Kidney epithelial cell (primary cell): ENCODE measurements at places on chromosomes 6 and 20. TPM values are rescaled to one million over a fixed set of nuclear protein-coding genes. Genes with fewer than 3 reads are reported as not detected.

The SYCP2 gene
- total RNA-seq = 1.0 and 2.3 TPM in 2 replicates

GRCh38 chr20:22411286-22411626, 173.1 kb downstream of the FOXA2 start:
- no peak for DNase-seq

GRCh38 chr6:90656325-90656724, 69.5 kb upstream of the MAP3K7 start:
- no peak for DNase-seq

- DNase-seq = no peak
Observed at GRCh38 chr6:152404936-152405595, 232.1 kb downstream of the SYNE1 start.

- DNase-seq = no peak
Observed at GRCh38 chr6:1215884-1216487, 95.9 kb upstream of the FOXQ1 start.

DNA sequence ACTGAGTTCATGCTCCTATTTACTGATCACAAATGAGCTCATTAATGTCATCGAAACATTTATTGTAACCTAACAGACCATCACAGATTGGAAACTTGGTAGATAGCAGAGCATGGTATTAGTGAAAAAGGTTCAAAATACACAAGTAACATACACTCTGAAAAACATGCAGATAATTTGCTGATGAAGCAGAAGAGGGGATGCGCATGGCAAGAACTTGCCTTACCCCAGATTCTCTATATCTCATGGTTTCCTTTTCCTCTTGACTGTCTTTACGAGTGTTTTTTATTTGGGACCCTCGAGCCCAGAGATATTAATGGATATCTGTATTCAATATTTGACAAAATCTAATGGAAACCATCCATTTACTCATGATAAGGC, 37.6 kb downstream of the QRSL1 start:
- DNase-seq = no peak

- no peak for DNase-seq
Observed at GRCh38 chr6:141874930-141875602, 257.7 kb upstream of the GJE1 start.

DNA sequence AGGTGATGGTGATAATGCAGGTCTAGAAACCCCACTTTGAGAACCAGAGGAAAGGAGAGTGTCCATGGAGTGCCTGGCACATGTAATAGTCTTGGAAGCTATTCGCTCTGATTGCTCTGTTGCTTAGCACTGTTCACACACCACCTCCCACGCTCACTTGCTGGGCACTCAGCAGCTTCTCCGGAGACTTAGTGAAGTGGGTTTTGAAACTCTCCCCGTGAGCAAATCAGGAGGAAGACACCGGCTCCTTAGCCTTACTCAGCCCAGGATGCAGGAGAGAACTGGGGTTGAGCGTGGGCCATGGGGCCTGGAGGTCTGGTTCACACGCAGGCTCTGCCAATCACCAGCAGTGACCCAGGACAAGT, 22.2 kb downstream of the BMP7 start:
- DNase-seq = peak; percentile 25

GRCh38 chr20:5714261-5715041, 35.8 kb upstream of the SHLD1 start:
- peak; percentile 19 for DNase-seq

GRCh38 chr6:155188707-155189496, 74.9 kb upstream of the CLDN20 start:
- no peak for DNase-seq

The HLA-DRB5 gene
- 0.21 TPM in 1 of 2 replicates, not detected in the other for total RNA-seq

GRCh38 chr20:17679941-17680835, 1.9 kb downstream of the RRBP1 start:
- DNase-seq = no peak

DNA sequence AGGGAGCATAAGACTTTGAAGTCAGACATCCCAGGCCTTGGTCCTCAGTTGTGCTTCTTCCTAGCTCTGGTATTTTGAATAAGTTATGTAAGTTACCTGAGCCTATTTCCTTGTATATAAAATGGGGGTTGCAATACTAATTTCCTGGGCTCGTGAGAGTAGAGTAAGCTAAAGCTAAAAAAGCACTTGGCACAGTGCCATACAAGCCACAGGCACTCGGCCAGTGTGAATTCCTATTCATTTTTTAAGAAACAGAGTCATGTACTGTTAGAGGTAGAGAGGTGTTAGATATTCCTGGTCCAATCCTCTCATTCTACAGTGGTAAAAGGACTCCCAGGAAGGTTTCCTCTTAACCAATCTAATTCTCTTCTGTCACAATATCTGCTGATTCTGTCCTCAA, 79.6 kb upstream of the EPB41L1 start:
- no peak for DNase-seq

GRCh38 chr6:134541001-134541400, 223.1 kb upstream of the SGK1 start:
- no peak for DNase-seq
